SK-N-MC (cell line): ENCODE measurements at places on chromosomes 16 and 17.

DNA sequence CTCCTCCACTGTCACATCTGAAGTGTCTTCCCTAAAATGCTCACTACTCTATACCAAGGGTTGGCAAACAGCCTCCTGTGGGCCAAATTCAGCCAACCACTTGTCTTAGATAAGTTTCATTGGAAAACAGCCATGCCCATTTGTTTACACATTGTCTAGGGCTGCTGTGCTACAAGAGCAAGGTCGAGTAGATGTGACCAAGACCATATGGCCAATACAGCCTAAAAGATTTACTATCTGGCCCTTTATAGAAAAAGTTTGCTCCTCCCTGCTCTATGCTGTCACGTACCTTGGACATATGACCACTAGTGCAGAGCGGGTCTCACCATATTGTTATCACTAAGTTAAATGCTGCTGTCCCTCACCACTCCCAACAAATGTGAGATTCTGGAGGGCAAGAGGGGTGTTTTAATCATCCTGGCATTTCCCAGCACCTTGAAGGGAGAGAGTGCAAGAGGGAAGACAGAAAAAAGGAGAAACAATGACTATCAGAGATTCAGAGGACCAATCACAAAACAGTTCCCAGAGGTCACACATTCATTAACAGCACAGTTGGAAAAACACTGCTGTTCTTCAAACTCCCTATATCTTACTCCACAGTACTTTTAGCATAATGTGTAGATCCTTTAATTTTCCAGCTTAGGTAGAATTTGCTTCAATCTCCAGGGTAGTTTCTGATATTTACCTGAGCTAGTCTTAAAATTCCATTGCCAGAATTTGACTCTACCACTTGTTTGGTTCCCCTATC, 13.2 kb downstream of the LSM12 start:
- DNase-seq: no peak

DNA sequence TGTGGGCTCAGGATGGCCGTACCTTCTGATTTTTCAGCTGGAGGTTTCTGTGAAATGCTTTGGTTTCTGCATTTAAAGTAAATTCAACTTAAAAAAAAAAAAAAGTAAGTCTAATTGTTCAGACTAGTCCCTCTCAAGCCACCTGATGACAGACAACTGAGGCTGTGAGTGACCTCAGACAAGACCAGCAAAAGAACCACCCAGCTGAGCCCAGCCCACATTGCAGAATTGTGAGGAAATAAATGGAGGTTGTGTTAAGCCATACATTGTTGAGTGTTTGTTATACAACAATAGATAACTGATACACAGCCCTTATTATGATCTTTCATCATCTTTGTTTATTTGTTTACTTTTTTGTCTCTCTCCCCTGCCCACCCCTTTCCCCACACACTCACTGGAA, 44.7 kb upstream of the CMIP start:
- DNase-seq: no peak

GRCh38 chr17:7133916-7134315, 19.3 kb upstream of the ASGR2 start:
- DNase-seq: no peak

- no peak for DNase-seq
Measured at GRCh38 chr16:79195938-79196337, 404.6 kb downstream of the MAF start.

DNA sequence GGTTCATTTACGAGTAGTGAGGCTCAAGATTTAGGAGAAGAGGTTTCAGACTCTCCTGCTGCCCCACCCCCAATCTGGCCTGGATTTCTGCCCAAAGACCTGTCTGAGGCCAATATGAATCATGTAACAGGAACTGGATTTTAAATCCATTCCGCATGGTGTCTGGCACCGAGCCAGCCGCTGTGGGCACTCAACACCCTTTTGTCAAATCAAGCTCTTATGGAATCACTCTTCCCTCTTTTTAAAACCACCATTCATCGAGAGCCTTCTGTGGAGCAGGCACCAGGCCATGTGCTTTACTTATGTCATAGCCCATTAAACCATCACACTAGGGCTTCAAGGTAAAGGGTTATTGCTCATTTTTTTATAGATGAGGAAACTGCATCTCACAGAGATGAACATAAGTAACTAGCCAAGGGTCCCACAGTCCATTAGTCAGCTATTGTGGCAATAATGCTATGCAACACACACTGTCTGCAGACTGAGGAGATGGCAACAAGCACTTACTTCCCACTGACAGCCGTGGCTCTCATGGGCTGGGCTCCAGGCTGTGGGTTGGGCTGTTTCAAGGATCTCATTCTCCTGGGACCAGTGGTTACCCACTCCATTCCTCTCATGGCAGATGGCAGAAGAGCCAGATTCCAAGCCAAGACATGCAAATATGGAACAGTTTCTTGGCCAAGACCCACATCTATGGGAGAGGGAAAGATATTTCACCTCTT, 93.6 kb downstream of the WSCD1 start:
- no peak for DNase-seq

- DNase-seq: no peak
Measured at GRCh38 chr17:50264263-50265113, 9.8 kb upstream of the TMEM92 start.

- no peak for DNase-seq
Measured at GRCh38 chr17:77420804-77421629, 280.2 kb downstream of the SEC14L1 start.

GRCh38 chr17:82583720-82584234, 64.2 kb downstream of the FOXK2 start:
- DNase-seq: no peak

DNA sequence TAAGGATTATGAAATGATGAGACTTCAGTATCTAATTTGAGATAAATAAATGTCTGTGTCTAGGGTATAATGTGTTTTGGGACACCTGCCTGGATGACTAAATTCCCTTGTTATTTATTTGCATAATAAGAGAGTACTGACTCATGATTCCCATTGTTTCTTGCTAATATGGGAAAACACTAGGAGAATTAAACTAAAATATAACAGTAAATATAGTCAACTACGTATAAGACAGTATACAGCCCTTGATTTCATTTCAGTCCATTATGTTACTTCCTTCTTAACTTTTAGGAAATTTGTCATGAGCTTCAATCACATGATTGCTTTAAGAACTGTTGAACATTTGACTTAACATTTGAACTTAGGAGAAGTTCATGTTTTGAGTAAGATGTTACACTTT, 62.4 kb downstream of the VMP1 start:
- no peak for DNase-seq

- no peak for DNase-seq
Measured at GRCh38 chr17:57032343-57032742, 52.7 kb upstream of the AKAP1 start.

DNA sequence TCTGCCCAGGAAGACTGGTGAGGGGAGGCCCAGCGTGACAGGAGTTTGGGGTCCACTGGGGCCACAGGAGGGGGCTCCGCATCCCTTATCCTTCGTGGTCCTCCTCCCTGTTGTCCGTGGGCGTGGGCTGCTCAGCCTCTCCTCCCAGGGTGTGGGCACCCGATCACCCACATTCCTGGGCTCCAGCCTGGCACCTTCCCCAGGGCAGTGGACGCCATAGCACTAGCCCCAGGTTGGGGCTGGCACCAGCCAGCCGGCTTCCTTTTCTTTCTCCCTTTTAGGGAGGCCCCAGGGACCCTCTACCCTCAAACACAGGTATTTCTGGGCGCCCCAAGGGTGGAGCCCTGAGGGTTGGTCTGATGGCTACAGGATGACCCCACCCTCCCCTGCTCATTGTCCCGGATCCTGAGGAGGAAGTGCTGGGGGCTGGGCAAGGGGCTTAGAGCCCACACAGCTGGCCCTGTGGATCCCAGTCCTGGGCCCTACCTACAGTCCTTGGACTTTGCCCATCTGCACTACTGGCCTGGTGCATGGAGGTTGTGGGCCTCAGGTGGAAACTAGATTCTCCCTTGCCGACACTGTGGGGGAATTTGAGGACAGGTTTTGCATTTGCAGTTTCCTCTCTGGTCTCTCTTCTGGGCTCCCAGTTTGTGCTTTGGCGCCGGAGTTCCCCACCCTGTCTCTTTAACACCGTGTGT, 1.1 kb downstream of the KIF1C start:
- no peak for DNase-seq

DNA sequence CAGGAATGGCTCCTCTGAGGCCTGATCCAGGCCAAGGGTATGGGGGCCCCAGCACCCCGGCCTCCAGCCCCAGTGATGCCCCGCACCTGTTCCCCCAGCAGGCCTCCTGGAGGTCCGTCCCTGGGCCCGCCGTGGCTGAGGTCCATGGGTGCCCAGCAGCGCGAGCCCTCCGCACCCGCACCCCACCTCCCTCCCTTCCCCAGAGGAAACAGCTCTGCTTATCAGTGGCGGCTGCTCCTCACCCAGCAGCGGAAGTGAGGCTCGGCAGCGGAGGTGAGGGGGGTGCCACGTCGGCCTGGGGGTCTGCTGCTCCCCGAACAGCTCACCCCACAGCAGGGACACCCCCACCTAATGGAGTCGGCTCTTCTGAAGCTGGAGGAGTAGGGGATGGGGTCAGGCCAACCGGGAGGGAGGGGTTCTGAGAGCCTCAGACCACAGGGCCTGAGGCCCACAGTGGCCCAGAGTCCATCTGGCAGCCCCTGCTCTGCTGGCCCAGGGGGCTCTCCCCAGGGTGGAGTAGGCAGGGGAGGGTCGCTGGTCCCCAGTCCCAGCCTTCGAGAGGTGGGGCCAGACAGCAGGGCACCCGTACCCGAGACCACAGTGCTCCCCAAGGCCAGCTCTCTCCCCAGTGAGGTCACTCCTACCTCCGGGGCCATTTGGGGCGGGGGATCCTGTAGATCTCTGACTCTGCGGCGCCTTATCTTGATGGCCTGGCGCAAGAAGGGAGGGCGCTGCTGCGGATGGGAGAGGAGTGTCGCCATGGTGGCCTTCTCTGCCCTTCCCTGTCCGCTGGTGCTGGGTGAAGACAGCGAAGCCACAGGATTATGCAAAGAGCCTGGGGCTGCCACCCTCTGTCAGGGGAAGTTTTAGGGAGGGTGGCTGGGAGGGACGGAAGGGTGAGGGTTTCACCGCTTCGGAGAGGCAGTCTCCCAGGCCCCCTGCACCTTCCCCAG, at the start of gene UNC13D:
TSS of gene UNC13D (minus strand) at position 828 of the 953 bp plus-strand sequence. CDS start at position 761, 67 bp downstream.
- no peak for DNase-seq

DNA sequence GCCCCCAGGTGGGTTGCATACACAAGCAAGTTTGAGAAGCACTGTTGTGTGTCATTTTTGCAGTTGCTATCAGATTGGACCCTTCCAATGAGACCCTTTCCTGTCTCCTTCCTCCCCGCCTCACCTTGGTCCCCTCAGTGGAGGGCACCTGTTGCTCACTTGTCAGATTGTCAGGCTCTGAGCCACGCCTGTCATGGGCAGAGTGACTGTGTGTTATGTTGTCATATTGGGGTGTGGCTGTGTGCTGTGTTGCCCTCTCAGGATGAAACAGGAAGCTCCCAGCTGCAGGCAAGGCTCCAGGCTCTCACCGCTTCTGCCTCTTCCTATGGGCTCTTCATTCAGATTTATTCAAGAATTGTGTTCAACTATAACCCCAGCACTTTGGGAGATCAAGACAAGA, 302.9 kb downstream of the CPPED1 start:
- no peak for DNase-seq

DNA sequence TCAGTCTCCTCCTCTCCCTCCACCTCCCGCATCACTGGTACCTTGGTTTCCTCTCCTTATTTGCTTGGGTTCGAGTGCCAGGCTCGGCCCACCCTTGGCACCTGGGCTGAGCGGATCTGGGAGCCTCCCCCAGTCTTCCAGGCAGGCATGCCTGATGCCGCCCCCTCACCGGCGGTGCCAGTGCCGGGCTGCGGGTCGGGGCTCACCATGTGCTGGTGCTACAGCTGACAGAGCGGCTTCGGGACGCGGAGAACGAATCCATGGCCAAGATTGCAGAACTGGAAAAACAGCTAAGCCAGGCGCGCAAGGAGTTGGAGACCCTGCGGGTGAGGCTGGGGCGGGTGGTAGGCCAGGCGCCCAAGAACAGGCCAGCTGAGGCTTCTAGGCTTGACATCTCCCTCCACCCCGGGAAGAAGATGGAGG, 19.2 kb downstream of the FMNL1 start:
- no peak for DNase-seq

DNA sequence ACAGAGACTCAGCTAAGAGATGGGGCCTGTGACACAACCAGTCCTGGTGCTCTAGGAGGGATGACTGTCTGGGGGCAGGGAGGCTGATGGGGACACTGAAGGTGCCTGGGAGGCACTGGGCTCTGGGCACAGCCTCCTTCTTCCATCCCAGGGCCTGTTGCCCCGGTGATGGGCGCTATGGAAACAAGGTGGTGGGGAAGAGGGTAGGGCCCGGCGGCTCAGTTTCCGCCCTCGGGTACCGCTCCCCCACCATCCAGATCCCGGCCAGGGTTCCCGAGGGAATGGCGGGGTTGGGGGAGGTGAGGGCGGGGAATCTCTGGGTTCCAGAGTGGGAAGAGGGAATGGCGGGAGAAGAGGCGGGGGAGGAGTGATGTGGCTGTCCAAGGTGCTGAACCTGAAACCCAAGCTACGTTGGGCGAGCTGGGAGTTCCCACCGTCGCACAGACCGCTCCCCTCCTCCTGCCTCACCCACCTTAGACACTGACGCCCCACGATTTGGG, 981 bp downstream of the KCNH4 start:
- DNase-seq: no peak

GRCh38 chr17:1643999-1644492, 1.5 kb downstream of the SCARF1 start:
- DNase-seq: no peak

- no peak for DNase-seq
Measured at GRCh38 chr17:65191811-65192740, 54.9 kb downstream of the RGS9 start.

- no peak for DNase-seq
Measured at GRCh38 chr17:21208352-21208751, 5.6 kb downstream of the TMEM11 start.

DNA sequence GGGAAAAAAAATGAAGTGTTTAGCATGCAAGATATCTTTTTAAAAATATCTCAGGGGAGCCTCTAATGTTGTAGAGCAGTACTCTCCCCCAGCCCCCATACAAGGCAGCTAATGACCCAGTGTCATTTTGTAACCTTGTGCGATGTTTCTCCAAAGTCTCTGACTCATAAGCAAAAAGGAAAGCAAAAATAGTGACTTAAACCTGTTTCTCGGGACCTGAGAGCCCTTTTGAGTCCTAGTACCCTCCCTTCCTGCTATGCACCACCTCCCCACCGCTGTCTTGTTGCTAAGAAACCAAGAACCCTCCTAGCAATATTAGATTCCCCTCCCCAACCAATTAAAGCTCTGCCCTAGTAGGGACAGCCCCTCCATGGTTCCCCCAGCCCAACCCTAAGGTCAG, 2.8 kb downstream of the MYCBPAP start:
- no peak for DNase-seq
